Neural progenitor cell (in vitro differentiated cells): ENCODE measurements at places on chromosomes 13 and 19. TPM values are rescaled to one million over a fixed set of nuclear protein-coding genes. Genes with fewer than 3 reads are reported as not detected.
A peak's percentile ranks its signal among the peaks of the same experiment; 100 is the strongest.

DNA sequence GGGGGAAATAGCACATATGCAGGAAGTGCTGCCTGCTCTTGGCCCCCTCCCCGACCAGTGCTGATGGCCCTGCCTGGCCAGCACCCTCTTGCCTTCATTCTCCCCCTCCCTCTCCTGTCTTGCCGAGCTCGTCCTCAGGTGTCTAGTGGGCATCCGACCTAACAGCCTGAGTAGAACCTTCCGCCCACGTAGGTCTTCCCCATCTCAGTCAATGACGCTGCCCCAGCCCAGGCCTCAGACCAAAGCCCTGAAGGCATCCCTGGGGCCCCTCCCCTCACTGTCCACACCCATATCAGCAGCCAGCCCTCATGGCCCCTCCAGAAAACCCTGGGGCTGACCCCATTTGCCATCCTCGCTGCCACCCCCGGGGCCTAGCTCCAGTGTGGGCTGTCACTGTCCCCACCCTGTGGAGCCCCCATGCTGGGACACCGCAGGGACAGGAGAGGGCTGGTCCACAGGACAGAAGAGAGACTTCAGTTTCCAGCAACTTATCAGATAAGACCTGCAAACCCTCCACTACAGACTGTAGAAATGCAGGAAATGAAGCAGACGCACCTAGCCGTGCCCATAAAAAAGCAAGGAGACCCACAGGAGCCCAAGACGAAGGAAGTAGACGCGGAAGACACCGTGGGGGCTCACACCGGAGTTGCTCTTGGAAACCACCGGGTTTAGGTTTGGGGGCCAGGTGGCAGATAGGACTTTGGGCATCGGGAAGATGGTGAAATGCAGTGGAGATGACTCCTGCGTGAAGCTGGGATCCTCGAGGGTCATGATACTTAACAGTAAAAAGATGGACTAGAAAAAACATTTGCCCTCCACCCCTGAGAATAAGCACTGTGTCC lies 38.3 kb downstream of the AP1M1 start:
- no peak overlapping the region for H3K4me3 ChIP-seq
- no peaks in the 10 kb centered on the region for H3K4me1 ChIP-seq
- DNase-seq, result no peak
- H3K36me3 ChIP-seq, result no peaks in the 10 kb centered on the region
- H3K27me3 ChIP-seq, result no peaks in the 10 kb centered on the region

DNA sequence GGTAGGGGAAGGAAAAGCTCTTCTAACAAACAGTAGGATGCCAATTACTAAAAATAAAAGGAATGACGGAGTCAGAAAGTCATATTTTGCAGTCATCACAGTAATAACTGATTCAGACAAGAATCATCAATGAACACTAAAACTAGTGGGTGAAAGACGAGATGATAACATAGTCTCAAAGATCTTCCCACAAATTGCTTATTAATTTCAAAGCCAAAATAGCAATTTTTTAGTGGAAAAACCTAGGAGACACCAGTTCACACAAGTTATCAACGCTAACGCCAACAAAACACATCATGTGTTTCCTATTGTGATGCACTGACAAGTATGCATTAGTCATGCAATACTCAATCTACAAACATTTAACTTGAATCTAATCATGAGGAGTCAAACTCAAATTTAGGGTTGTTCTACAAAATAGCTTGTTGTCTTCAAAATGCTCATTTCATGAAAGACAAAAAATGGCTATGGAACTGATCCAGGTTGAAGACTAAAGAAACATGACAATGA lies 18.6 kb downstream of the ZNF233 start:
- H3K4me1 ChIP-seq, result no peaks in the 10 kb centered on the region
- H3K4me3 ChIP-seq, result no peak overlapping the region
- H3K27ac ChIP-seq, result no peak overlapping the region
- no peaks in the 10 kb centered on the region for H3K27me3 ChIP-seq
- H3K36me3 ChIP-seq, result no peaks in the 10 kb centered on the region

DNA sequence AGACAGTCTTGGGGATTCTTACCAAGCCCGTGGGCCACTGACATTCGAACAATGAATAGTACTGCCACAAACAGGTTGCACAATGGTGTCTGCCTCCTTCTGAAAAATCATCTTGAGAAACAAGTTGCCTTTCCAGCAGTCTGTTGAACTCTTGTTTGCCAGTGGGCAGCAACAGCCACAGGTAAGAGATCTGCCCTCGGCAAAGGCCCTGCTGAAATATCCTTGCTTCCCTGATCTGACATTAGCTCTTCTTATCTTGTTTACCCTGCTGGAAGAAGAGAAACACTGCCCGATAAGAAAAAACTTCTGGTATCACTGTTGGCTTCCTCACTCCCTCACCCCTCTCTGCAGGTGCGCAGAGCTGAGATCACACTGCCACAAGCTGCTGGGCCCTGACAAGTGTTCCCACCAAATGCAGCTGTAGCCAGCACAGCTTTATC lies 2.0 kb downstream of the DOCK9 start:
- H3K27ac ChIP-seq, result peak overlapping the region; percentile 70
- H3K4me3 ChIP-seq, result peak overlapping the region; percentile 2

- peaks cover 6% of the 10 kb centered on the region for H3K36me3 ChIP-seq
- peaks cover 9% of the 10 kb centered on the region for H3K4me1 ChIP-seq
- no peak overlapping the region for H3K27ac ChIP-seq
- no peak overlapping the region for H3K4me3 ChIP-seq
- DNase-seq, result no peak
- H3K27me3 ChIP-seq, result no peaks in the 10 kb centered on the region
Measured at GRCh38 chr19:1646659-1647453, 5.6 kb downstream of the TCF3 start.

DNA sequence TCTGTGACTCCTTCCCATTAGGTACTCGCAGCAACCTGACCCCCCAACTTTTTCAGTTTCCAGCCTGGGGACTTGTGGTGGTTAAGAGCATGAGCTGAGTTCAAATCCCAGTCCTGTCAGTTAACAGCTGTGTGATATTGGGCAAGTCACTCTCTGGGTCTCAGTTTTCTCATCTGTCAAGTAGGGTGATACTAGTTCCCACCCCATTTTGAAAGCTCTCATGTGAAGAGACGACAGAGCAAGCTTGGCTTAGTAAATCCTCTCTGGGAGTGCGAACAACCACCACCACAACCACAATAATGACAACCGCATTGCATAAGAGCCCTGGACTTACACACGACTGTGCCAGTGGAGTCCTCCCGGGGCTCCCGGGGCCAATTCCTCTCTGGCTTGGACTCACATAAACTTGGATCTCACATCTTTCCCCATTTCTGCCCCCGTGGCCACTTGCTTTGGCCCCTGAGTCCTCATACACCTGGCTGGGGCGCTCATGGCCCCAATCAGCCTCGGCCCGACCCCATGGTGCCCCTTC lies 454 bp downstream of the BLVRB start:
- no peak for DNase-seq
- no peaks in the 10 kb centered on the region for H3K36me3 ChIP-seq
- peak overlapping the region; percentile 62 for H3K4me3 ChIP-seq
- H3K27me3 ChIP-seq, result peaks cover 48% of the 10 kb centered on the region
- no peak overlapping the region for H3K27ac ChIP-seq

GRCh38 chr13:29937841-29938240 lies 87.4 kb upstream of the UBL3 start:
- H3K4me1 ChIP-seq, result peaks cover 19% of the 10 kb centered on the region
- DNase-seq, result no peak
- no peak overlapping the region for H3K4me3 ChIP-seq
- H3K36me3 ChIP-seq, result no peaks in the 10 kb centered on the region
- H3K27me3 ChIP-seq, result no peaks in the 10 kb centered on the region

Gene RASL11A
- total RNA-seq, result 0.77 TPM in 1 of 2 replicates, not detected in the other

- H3K4me1 ChIP-seq, result peaks cover 12% of the 10 kb centered on the region
- no peaks in the 10 kb centered on the region for H3K27me3 ChIP-seq
- no peak overlapping the region for H3K27ac ChIP-seq
- peak; percentile 74 for DNase-seq
- H3K4me3 ChIP-seq, result no peak overlapping the region
Measured at GRCh38 chr13:51895906-51896888, 34.4 kb downstream of the CCDC70 start.

DNA sequence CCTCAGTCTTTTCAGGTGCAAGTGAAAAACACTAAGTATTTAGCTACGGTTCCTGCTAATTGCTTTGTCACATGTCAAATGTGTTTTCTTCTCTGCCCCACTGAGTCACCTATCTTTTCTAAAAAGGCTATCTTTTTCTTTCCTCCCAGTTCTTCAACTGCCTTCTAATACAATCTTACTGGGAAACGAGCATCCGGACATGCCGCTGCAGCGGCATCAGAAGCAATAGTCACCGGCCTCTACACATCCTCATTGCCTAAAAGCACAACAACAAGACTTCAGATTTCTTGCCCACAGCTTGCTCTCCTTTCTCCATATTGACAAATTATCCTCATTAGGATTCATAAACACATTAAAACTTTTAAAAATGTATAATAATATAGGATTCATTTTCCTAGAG lies 1.2 kb downstream of the PCDH9 start:
- H3K27ac ChIP-seq, result no peak overlapping the region
- DNase-seq, result no peak
- H3K27me3 ChIP-seq, result peaks cover 56% of the 10 kb centered on the region

- H3K4me3 ChIP-seq, result peak overlapping the region; percentile 67
- no peaks in the 10 kb centered on the region for H3K36me3 ChIP-seq
- peak overlapping the region; percentile 94 for H3K27ac ChIP-seq
- no peaks in the 10 kb centered on the region for H3K27me3 ChIP-seq
Measured at GRCh38 chr13:94968040-94968756, 255.9 kb upstream of the SOX21 start.

DNA sequence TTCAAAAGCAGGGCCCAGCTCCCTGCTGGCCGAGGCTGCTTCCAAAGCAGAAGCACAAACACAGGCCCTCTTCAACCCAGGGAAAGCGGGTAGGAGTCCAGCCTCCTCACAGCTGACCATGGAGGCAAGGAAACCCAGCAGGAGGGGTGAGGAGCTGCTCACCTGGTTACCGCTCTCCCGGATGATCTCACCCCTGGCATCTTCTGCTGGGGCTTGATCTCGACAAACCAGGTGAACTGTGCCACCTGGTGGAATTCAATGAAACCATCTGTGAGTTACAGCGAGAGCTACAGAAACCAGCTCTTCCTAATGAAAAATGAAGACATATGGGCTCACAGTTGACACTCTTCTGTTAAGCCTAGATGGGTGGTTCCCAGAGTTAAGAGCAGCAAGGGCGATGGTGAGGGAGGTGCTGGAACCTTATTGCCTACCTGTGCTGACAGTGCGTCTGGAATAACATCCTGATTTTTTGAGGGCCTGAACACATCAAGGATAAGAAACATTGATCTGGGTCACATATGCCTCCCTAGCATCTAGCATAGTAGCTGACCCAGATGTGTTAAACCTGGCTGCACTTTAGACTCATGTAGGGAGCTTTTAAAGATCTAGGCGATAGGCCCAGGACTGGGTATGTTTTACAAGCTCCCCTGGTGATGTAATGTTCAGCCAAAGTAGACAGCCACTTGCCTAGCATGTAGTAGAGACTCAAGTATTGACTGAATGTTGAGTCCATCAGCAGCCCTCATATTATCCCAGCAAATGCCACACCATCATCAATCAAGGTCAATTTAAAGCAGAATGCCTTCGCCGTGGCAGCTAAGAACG lies 6.1 kb downstream of the DHRS12 start:
- H3K27ac ChIP-seq, result no peak overlapping the region
- peaks cover 46% of the 10 kb centered on the region for H3K4me1 ChIP-seq
- H3K36me3 ChIP-seq, result no peaks in the 10 kb centered on the region
- DNase-seq, result peak; percentile 64
- H3K27me3 ChIP-seq, result no peaks in the 10 kb centered on the region
- no peak overlapping the region for H3K4me3 ChIP-seq

DNA sequence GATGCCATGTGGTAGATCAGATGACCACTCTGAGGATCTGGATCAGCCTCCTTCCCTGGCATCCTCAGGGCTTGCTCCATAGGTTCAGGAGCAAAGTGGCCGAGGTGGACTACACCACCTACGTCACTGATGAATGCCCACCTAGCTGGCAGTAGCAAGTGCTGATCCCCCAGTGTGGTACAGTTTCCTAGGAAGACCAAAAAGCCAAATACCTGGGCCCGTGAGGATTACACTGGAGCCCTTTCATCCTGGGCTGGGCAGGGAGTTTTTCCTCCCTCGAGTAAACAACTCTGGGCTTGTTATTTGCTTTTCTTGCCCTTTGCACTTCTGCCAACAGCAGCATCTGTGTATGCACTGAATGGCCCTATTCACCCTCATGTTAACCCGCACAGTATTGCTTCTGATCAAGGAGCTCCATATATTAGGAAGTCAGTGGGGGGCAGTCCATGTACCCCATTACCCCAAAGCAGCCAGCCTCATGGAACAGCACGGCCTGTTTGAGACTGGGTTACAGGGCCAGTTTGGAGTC lies 3.3 kb upstream of the MYADM start:
- DNase-seq, result no peak
- no peaks in the 10 kb centered on the region for H3K27me3 ChIP-seq
- no peak overlapping the region for H3K27ac ChIP-seq
- no peaks in the 10 kb centered on the region for H3K36me3 ChIP-seq
- H3K4me1 ChIP-seq, result peaks cover 8% of the 10 kb centered on the region

Gene MARK4
- 22.8 and 30.1 TPM in 2 replicates for total RNA-seq

GRCh38 chr19:56116606-56117005 lies 4.5 kb downstream of the ZNF787 start:
- H3K27me3 ChIP-seq, result no peaks in the 10 kb centered on the region
- no peaks in the 10 kb centered on the region for H3K36me3 ChIP-seq
- peaks cover 25% of the 10 kb centered on the region for H3K4me1 ChIP-seq

Gene IGSF23
- total RNA-seq, result not detected in 2 replicates

DNA sequence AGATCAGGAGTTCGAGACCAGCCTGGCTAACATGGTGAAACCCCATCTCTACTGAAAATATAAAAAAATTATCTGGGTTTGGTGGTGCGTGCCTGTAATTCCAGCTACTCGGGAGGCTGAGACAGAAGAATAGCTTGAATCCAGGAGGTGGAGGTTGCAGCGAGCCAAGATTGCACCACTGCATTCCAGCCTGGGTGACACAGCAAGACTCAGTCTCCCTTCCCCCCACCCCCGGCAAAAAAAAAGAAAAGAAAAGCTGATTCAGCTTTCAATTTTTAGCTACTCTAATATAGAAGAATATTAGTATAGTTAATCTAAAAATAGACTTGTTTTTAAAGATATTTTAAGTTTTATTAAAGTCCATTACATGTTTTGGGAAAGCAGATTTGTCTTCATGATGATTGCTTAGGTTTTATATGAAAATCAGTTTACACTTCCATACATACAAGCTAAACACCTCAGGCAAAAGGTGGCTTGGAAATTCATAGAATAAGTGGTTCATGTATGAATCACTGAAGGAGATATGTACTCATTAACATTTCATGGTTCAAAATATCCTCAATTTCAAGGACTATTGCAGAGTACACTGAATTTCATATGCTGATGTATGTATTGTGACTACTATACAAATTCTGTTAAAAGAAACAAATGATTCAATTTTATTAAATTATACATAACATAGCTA lies 165.2 kb downstream of the TDRD3 start:
- no peaks in the 10 kb centered on the region for H3K27me3 ChIP-seq
- H3K4me3 ChIP-seq, result no peak overlapping the region
- H3K4me1 ChIP-seq, result no peaks in the 10 kb centered on the region
- H3K36me3 ChIP-seq, result no peaks in the 10 kb centered on the region
- H3K27ac ChIP-seq, result no peak overlapping the region

Gene B3GNT3
- total RNA-seq, result not detected in 2 replicates

- H3K27me3 ChIP-seq, result peaks cover 62% of the 10 kb centered on the region
- H3K27ac ChIP-seq, result no peak overlapping the region
- no peak overlapping the region for H3K4me3 ChIP-seq
- DNase-seq, result no peak
- H3K4me1 ChIP-seq, result peaks cover 11% of the 10 kb centered on the region
- no peaks in the 10 kb centered on the region for H3K36me3 ChIP-seq
Measured at GRCh38 chr19:38227287-38228004, 3.4 kb upstream of the DPF1 start.

- no peaks in the 10 kb centered on the region for H3K4me1 ChIP-seq
- H3K4me3 ChIP-seq, result peak overlapping the region; percentile 83
- peaks cover 36% of the 10 kb centered on the region for H3K27me3 ChIP-seq
- no peak overlapping the region for H3K27ac ChIP-seq
- no peak for DNase-seq
Measured at GRCh38 chr19:58450856-58451357, 515 bp upstream of the ZNF324B start.
